Pancreas (tissue), 10 donors: ENCODE measurements at places on chromosomes 7 and 10. TPM values are rescaled to one million over a fixed set of nuclear protein-coding genes. Genes with fewer than 3 reads are reported as not detected.

GRCh38 chr10:7706534-7707073 lies 3.5 kb downstream of the ITIH2 start:
- H3K27me3 ChIP-seq, result no peaks in the 10 kb centered on the region
- no peak overlapping the region for H3K4me3 ChIP-seq

DNA sequence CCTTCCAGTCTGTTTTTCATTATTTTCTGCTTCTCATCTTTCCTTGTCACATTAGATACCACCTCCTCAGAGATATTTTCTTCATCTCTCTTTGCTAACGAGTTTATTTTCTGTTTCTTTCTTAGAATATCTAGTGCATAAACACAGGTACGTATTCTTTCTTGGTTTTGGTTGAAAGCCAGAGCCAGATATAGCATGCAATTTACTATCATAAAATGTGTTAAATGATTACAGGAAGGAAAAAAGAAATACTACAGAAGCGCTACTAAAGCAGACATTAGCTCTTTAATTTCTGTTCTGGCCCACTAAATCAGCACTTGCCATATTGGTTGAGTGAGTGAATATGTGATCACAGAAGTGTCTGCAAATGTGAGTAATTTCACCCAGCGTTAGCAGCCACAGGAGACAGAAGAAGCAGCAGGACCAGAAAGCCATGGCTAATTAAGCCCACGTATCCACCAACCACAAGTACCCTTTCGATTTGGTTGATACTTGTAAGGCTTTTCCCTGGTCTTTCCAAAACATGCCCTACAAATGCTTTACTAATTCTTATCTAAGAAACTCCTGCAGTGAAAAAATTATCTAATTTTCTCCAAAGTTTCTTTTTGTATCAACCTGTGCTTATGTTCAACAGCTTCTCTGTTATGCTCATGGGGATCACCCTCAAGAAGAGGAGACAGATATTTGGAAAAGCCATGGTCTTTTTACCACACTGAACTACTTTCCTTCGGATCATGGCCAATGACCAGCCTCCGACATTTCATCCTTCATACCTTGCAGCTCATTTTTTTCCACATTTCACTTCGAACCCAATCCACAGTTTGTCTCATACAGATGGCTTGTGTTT lies 23.1 kb upstream of the MACC1 start:
- H3K27me3 ChIP-seq, result no peaks in the 10 kb centered on the region
- no peak for DNase-seq
- H3K4me1 ChIP-seq, result peaks cover 6% of the 10 kb centered on the region
- H3K27ac ChIP-seq, result no peak overlapping the region

DNA sequence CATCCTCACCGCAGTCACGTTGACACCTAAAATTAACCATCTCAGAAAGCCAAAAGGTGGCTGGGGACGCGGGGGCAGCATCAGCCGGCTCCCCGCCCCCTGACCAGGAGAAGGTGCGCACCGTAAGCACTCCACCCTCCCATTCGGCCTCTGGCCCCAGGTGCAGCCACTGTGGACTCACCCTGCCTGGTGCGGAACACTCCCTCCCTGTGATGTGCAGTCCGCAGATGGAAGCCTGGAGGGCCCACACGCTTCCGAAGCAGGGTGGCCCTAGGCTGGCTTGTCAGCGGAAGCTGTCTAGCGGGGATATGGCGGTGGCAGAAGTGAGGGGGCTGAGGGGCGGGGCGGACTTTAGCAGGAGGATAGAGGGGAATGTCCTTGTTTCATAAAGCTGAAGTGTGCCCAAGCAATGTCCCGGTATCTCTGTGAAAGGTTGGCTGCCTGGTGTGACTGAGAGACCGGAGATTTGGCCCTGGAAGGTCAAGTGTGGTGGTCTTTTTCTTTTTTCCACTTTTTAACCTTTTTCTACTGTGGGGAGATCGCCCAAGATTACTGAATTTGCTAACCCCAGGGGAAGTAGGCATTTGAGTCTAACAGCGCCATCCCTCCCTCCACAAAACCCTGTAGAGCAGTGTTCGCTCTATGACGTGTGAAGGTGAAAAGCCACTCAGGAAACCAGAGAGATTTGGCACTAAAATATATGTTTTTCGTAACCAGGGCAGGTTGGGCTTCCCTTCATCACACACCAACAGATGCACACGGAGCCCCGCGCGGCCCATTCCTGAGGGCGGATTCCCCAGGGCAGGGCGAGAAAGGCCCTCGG lies 74.7 kb downstream of the CXCL12 start:
- H3K27me3 ChIP-seq, result no peaks in the 10 kb centered on the region
- peak overlapping the region; percentile 29 for H3K4me3 ChIP-seq
- H3K4me1 ChIP-seq, result no peaks in the 10 kb centered on the region
- no peaks in the 10 kb centered on the region for H3K36me3 ChIP-seq
- no peak overlapping the region for H3K27ac ChIP-seq

GRCh38 chr7:87715545-87715944 lies 87.3 kb downstream of the RUNDC3B start:
- no peak overlapping the region for H3K4me3 ChIP-seq
- no peak for DNase-seq
- no peaks in the 10 kb centered on the region for H3K36me3 ChIP-seq
- no peaks in the 10 kb centered on the region for H3K4me1 ChIP-seq
- H3K27ac ChIP-seq, result no peak overlapping the region

BTBD16 gene
- total RNA-seq, result not detected

GAD2 gene
- total RNA-seq, result 10.8 TPM
